ENCODE measurements at places on chromosomes 5 and 9. TPM values are rescaled to one million over a fixed set of nuclear protein-coding genes. Genes with fewer than 3 reads are reported as not detected.

SLC36A3 gene
- not detected for total RNA-seq

MARCOL gene
- not detected for total RNA-seq

SMIM3 gene
- total RNA-seq: 7.3 TPM

BARX1 gene
- total RNA-seq: not detected

KIAA0825 gene
- 37.7 TPM for total RNA-seq

IRX2 gene
- 11.8 TPM for total RNA-seq

F2R gene
- 35.1 TPM for total RNA-seq

FOXI1 gene
- total RNA-seq: not detected

PDE8B gene
- 5.7 TPM for total RNA-seq

KCNV2 gene
- 134 TPM for total RNA-seq

OTULINL gene
- 12.1 TPM for total RNA-seq

SPINK4 gene
- not detected for total RNA-seq

SPINK6 gene
- total RNA-seq: not detected

ARID3C gene
- not detected for total RNA-seq

STING1 gene
- total RNA-seq: 20.9 TPM

PLPP7 gene
- total RNA-seq: 15.3 TPM

SLC1A1 gene
- total RNA-seq: 9.8 TPM

CCDC171 gene
- 25.2 TPM for total RNA-seq

SOX30 gene
- 0.16 TPM for total RNA-seq

TMEM171 gene
- total RNA-seq: 1.6 TPM

GLRA1 gene
- 1.4 TPM for total RNA-seq

RGP1 gene
- 21.8 TPM for total RNA-seq

BRINP1 gene
- total RNA-seq: 15.3 TPM

ZDHHC11 gene
- total RNA-seq: 10.3 TPM

SLC46A2 gene
- not detected for total RNA-seq

SAXO1 gene
- total RNA-seq: 0.05 TPM

CCDC152 gene
- total RNA-seq: 6.1 TPM

C9 gene
- not detected for total RNA-seq

KIF4B gene
- 0.33 TPM for total RNA-seq

CYSRT1 gene
- total RNA-seq: 0.60 TPM

LCN2 gene
- total RNA-seq: 21.4 TPM

ZDHHC11B gene
- total RNA-seq: 2.6 TPM

ANXA1 gene
- 153 TPM for total RNA-seq

SLIT3 gene
- 32.4 TPM for total RNA-seq

PFN3 gene
- total RNA-seq: not detected

SLCO6A1 gene
- total RNA-seq: not detected

SLC34A1 gene
- not detected for total RNA-seq

STK32A gene
- 17.7 TPM for total RNA-seq

TRIO gene
- 330 TPM for total RNA-seq

FAM81B gene
- not detected for total RNA-seq

CYLC2 gene
- total RNA-seq: not detected

SYK gene
- 5.9 TPM for total RNA-seq

AIF1L gene
- 36.2 TPM for total RNA-seq

IL4 gene
- total RNA-seq: not detected

TIGD6 gene
- 7.4 TPM for total RNA-seq

MEGF10 gene
- total RNA-seq: 32.7 TPM

HK3 gene
- total RNA-seq: 1.9 TPM

ALDH7A1 gene
- 84.9 TPM for total RNA-seq
